MV-4-11 (cell line): ENCODE measurements at places on chromosomes 16 and 17.

DNA sequence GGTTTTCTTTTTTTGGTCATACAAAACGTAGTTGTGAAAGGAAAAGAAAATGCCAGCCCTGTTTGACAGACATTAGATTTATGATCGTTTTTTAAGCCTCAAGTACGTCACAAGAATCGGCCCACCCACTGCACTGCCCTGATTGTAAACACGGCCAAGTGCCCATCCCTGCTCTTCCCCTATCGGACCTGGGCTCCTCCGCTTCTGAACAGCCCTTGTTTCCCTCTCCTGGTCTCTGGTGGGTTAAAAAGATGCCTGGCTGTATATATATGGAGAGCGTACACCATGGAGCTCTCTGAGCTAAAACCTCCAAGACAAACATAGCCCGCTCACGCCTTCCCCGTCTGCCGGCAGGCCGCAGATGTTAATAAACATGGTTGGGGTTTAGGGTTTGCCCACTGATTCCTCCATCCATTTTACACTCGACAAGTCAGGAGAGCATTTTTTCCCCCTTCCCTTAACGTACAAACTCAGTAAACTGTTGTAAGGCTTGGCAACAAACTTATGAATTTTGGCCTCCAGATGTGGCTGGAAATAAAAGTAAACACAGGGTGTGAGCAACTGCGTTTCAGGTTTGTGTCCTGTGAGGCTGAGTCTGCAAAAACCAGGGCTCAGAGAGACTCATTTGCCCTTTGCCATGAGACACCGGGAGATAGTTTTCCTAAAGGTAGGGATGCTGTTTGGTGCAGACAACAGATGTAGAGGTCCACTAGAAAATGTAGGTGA lies 325.9 kb downstream of the SOX9 start:
- DNase-seq = no peak

GRCh38 chr16:2007081-2007836 lies 2.4 kb downstream of the ZNF598 start:
- DNase-seq = no peak

DNA sequence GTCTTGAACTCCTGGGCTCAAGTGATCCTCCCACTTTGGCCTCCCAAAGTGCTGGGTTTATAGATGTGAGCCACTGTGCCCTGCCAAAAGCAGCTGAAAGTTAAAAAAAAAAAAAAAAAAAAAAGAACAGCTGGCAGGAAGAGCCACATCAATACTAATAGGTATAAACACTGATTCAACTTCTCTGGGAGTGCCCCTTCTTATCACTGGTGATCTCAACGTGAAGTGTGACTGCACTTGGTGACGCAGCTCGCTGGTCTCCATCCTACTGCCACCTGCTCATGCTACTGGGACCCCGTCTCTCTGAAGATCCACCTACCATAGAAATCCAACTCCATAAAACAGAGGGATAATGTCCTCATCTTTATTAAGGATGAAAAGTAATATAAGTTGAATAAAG lies 40.8 kb downstream of the RNF157 start:
- no peak for DNase-seq

DNA sequence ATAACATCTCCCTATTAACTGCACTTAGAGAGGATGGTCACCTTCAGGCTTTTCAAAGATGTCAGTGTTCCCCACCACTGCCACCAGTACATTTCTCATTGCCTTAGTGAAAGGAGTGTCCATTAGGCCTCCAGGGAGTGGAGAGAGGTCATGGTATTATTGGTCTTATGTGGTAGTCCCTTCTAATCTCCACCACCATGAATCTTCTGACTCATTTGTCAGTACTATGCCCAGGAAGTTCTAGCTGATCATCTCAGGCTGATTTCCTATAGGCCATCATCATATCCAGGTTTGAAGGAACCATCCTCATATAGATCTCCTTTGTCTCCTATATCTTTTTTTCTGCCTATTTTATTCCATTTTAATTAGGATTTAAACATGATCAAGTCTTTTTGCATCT lies 221.5 kb downstream of the CYB561 start:
- no peak for DNase-seq

DNA sequence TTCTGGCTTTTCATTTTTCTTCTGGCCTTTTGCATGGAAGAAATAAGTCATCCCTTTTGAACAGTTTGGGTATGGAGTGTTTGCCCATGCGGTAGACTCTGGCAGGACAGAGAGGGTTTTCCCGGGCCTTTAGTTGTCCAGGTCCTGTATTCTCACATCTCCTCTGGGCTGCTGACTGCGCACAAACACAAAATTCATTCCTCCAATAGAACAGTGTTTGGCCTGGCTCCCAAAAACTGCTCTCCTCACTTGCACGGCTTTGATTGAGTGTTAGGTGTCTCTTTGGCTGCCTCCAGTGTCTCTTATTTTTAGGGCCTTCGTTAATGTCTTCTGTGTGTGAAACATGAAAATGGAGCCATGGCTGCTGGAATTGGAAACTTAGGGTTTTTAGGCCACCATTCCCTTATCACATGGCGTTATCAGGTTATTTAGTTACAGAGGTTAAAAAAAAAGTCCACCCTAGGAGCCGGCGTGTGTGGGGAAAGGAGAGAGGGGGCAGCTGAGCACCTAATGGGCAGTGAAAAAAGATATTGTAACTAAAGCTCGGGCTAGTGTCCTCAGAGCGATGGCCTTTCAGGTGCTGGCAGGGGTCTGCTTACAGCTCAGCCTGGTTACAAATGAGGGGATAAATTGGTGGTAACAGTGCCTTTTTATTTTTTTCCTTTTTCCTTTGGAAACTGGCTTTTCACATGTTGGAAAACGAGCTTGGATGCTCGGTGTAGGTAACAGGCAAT lies 47.3 kb downstream of the PRKCA start:
- no peak for DNase-seq

DNA sequence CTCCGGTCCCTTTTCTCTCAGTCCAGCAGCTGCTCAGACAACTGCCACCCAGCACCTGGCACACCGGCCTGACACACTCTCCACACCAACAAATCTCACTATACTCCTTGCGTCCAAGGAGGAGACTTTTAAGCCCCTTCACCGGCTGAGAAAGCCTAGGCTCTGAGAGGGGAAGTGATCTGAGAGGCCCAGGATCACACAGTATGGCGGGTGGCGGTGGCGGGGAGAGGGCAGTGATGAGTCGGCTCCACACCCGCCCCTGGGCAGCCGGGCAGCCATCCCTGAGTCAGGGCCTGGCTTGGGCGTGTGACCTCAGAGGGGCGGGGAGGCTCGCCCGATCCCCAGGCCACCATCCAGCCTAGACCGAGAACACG lies 569 bp downstream of the FLII start:
- peak; percentile 65 for DNase-seq

DNA sequence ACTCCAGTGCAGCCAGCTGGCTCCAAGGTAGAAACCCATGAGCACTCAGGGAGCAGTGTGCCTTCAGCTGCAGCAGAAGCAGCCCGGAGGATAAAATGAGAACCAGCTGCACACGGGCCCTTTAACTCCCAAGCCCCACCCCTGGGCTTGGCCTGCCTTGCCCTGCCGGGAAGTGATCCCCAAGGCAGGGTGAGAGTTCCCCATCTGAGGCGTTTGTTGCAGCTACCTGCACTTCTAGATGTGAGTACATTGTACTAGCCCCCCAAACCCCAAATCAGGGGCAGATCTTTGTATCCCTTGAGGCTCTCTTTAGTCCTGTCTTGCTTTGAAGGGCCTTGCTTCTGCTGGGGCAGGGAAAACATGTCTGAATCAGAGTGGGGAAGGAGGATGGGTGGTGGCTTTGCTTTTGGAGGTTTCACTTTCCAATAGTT lies at the start of gene MVP:
Gene MVP, plus strand, starts transcription at position 192 of the 431 bp plus-strand sequence. CDS start 10,088 bp downstream, outside the sequence.
- DNase-seq = peak; percentile 70

- DNase-seq = no peak
These were observed 275.8 kb downstream of the FOXL1 start for GRCh38 chr16:86854058-86854621.

GRCh38 chr16:81492311-81492761 lies 47.7 kb downstream of the CMIP start:
- no peak for DNase-seq

- DNase-seq = no peak
These were observed 3.2 kb upstream of the ZNF688 start for GRCh38 chr16:30574678-30575077.

DNA sequence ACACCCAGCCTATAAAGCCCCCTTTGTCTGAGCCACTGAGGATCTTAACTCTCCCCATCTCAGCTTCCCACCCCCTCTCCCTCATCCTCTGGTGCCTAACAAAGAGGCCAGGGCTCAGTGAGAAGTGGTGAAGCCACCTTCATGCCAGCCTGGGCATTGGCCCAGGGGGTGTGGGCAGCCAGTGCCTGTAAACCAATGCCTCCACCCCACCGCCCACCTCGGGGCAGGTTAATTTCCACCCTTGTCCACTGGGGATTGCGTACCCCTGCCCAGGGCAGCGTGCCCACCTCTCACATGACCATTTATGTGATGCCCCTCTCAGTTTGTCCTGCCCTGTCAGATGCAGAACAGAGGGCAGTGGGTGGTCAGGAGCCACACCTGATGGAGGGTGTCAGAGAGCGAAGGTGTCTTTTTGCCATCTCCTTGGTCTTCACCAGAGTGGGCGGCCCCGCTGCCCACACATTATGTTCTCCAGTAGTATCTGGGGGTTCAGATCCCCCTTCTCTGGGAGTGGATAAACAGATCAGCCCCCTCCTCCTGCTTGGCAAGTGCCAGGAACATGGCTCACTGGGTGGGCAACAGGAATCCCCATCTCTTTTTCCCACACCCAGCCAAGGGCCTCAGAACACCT lies 10.1 kb upstream of the ARHGAP23 start:
- no peak for DNase-seq

- peak; percentile 2 for DNase-seq
These were observed 2.0 kb downstream of the WSCD1 start for GRCh38 chr17:6072157-6072556.

GRCh38 chr17:51527225-51527982 lies 267.1 kb downstream of the UTP18 start:
- no peak for DNase-seq

DNA sequence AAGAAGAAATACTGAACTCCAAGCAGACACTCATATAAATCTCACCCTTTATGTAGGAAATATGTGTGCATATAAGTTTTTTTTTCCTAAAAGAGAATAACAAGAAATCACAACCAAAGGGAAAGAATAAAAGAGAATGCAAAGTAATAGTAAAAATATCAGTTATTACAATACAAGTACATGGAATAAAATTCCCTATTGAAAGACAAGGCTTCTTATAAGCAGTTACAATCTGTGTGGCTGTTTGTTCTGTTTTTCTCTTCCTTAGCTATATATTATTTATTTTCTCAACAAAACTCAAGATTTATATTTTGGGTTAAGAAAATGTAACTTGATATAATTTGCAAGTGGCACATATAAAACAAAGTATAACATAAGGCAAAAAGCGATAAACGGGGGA lies 41.7 kb downstream of the SLC5A11 start:
- DNase-seq = no peak

GRCh38 chr16:22016927-22017326 lies 9.0 kb downstream of the MOSMO start:
- no peak for DNase-seq

DNA sequence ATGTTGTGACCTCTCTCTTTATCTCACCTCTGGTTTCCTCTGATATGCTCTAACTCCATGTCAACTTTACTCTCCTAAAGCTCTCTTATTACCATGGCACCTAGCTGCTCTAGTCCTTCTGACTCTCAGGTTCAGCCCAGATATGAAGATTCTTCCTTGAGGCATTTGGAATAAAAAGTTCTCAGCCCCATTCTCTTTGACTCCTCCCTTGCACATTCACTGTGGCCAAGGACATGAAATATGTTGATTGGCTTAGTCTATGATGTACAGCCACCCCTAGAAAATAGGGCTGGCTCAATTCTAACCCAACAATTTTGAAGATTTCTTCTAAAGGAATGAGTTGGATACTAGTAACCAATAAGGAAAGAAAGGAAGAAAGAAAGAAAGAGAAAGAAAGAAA lies 20.8 kb upstream of the GAS7 start:
- no peak for DNase-seq

- no peak for DNase-seq
These were observed 62.9 kb upstream of the ATF7IP2 start for GRCh38 chr16:10322723-10323527.

- no peak for DNase-seq
These were observed 2.4 kb downstream of the KCNJ12 start for GRCh38 chr17:21378553-21378952.

DNA sequence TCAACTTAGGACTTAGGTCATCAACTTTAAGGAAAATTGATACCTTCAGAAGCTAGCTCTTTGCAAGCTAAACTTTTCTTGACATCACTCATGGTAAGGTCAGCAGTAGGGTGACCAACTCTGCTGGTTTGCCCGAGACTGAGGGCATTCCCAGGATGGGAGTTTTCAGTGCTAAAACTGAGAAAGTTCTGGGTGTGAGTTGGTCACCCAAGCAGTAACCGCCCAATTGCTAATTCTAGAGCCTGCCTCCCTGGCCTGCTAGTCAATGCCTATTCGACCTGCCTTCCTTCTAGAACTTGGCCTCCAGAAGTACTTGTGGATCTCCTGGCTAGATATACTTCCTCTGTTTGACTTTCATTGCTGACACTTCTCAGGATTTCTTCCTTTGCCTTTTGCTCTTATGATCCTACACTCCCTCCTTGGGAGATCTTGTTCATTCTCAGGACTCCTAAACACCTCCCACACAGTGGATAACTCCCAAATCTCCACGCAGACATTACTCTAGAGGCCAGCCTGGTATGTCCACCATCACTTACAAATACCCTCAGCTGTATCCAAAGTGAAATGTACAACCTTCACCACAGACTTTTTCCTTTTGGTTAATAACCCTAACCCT lies 10.5 kb upstream of the MYO18A start:
- DNase-seq = peak; percentile 33

DNA sequence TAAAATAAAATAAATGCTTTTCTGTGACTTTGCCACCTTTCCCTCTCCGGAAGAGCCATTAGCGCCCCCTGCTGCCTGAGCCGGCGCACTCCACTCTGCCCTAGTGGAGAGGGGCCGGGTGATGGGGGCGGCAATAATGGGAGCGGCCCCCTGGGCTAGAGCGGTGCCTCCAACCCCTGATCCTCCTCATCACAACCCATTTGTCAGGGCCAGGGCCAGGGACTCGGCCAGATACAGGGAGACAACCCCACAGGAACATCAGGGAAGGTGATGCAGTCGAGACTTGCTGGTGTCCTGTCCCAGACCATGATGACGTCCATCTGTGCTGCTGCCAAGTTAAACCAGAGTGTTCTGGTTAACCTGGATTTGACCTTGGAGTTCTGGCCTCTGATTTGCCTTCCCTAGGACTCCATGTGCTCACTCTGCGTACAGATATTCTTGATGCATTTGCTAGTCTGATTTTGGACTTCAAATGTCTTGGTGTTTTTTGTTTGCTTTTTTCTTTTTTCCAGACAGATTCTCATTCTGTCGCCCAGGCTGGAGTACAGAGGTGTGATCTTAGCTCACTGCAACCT lies 46.1 kb upstream of the BPTF start:
- DNase-seq = no peak

DNA sequence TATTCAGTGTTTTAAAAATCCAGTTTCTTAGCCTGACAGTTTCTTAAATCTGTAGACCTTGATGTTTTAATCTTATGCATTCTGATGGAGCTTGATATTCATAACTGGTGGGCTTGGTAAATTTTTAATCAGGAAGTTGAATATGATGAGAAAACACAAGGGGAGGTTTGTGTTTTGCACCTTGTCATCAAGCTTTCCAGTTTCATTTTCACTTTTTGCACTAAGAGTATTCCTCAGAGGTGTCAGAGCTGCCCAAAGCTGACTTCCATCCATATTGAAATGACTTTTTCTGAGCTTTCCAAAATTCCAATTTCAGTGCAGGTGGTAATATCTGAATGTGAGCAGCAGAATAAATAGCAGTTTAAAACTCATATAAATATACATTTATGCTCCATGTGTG lies 555.0 kb upstream of the RBFOX1 start:
- DNase-seq = no peak
